Activated gamma-delta T cell treated with Interleukin-2 at 50 U/mL for 16 hours (primary cell): ENCODE measurements at places on chromosomes 6 and 20.

GRCh38 chr20:15789079-15789478 is 784.2 kb downstream of the KIF16B start:
- DNase-seq = no peak

DNA sequence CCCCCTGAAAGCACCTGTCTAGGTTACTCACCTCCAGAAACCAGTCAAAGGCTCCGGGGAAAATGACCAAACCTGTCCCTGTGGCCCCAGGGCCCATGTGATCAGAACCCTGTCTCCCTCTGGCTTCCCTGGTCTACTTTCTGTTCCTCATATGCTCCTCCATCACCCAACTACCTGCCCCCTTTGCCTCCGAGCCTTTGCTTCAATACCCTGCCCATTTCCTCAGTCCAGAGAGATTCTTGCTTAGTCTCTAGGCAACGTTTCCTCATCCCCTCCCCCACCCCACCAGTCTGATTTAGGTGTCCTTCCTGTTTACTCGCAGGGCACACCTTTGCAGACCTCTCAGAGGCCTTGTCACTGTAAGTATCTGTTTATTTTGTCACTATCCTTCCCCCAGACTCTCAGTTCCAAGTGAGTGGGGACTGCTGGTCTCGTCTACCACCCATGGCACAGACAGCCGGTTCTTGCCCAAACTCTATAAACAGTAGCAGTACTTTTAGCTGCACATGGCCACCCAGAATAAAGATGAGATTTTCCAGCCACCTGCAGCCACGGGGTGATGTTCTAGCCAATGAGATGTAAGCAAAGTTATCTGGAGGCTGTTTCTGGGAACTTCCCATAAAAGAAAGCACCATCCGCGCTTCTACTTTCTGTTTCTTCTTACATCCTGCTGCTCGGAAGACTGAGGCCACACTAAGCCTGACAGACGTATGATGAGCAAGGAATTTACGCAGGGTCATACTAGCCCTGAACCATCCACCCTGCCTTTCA is 13.3 kb downstream of the ELOVL5 start:
- DNase-seq = peak; percentile 81

DNA sequence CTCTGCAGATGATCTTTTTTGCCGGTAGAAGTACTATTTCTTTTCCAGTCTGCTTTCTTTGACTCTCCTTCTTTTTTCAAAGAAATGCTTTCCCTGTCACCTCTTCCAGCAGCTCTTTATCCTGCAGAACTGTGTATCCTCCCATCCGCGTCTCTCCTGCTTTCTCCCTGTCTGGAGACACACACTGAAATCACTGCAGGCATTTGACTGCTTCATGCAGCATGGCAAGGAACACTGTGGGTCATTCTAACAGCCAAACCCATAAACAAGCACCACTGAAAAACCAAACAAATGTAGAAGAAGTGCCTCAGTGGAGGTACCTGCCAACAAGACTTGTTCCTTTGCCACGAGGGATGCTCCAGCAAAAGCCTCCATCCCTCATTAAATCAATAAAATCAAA is 403.7 kb upstream of the CITED2 start:
- DNase-seq = no peak

DNA sequence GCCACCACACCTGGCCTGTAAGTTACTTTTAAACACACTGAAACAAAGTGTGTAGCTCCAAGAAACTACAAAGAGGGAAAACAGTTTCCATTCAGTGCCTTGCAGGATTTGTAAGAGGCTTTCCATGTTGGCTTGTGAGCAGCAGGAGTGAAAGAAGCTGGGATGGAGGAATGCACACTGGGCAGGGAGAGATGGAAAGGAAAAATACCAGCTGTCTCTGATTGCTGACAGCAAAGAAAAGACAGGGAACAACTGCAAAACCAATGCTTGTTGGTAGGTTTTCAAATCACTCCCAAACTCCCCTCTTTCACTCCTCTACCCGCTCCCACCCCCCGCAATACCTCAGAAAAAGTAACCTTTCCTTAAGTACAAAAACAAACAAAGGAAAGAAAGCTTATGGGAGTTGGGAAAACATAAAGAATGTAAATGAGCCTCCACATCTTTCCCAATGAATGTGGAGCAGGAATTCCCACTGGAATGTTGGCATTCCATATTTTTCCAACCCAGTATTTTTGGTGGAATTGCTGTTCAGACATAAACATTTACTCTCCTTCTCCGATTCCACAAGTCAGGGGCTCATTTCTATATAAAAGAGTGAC is 166.1 kb downstream of the THBS2 start:
- DNase-seq = no peak

DNA sequence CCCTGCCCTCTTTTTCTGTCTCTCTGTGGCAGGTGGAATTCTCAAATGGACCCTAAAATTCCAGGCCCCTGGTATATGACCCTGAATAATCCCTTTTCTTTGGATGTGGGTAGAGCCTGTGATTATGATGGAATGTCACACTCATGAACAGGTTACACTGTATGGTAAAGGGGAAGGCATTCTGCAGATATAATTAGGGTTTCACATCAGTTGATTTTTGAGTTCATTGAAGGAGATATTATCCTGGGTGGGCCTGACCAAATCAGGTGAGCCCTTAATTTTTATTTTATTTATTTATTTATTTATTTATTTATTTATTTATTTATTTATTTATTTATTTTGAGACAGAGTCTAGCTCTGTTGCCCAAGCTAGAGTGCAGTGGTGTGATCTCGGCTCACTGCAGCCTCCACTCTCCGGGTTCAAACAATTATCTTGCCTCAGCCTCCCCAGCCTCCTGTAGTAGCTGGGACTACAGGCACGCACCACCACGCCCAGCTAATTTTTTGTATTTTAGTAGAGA is 13.7 kb upstream of the STMND1 start:
- DNase-seq = no peak

- no peak for DNase-seq
These were observed 68.4 kb downstream of the ID4 start for GRCh38 chr6:19905584-19905983.
